Activated T-cell treated with anti-CD3 and anti-CD28 coated beads for 1 hour (primary cell): ENCODE measurements at places on chromosomes 1 and 21.

GRCh38 chr1:233459968-233460367 is 132.4 kb downstream of the MAP3K21 start:
- DNase-seq: no peak

DNA sequence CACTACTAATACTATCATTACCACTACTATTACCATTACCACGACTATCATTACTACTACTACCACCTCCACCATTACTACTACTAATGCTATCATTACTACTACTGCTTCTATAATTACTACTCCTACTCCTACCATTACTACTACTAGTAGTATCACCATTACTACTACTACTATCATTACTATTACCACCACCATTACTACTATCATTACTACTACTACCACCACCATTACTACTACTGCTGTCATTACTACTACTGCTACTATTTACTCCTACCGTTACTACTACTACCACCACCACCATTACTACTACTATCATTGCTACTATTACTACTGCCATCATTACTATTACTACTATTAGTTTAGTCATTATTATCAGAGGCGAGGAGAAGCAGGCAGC is 140.9 kb upstream of the KCNJ15 start:
- no peak for DNase-seq

GRCh38 chr1:114737314-114737849 is 20.4 kb downstream of the CSDE1 start:
- DNase-seq: no peak

GRCh38 chr1:82625537-82625936 is 824.8 kb downstream of the ADGRL2 start:
- no peak for DNase-seq

DNA sequence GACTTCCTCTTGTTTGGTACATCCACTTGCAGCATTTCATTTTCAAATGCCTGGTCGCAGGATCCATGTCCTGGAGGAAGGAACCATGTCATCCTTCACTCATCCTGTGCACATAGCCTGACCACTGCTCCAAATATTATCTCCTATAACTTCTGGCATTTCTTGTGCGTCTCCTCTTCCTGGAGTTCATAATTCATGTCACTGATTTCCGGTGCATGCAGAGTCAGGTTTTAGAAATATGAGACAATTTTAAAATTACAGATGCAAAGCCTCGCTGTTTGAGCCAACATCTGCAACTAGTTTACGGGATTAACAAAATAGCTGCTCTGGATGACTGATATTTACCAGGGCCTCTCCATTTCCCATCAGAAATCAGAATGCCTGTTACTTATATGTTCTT is 268.1 kb downstream of the DNM3 start:
- DNase-seq: no peak

DNA sequence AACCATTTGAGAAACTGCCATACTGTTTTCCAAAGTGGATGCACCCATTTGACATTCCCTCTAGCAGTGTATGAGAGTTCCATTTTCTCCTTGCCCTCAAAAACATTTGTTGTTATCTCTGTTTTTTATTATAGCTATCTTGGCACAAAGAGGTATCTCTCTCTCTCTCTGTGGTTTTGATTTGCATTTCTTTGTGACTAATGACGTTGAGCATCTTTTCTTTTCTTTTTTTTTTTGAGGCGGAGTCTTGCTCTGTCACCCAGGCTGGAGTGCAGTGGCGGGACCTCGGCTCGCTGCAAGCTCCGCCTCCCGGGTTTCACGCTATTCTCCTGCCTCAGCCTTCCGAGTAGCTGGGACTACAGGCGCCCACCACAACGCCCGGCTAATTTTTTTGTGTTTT is 17.4 kb upstream of the ZMYM6 start:
- no peak for DNase-seq

DNA sequence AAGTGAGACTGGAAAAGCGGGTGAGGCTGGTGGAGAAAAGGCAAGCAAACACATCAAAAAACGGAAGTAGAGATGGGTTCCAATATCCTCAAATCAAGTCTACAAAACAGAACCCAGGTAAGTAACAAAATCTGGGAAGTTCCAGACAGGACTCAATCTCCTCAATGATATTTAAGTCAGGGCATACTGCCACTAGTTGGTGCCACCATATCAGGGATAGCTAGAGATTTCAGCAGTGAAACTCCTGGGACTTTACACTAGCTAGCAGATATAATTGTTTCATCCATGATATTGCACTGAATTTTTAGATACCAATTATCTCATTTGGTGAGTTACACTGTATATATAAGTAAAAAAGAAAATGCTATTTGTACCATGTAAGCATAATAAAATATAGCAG is 52.0 kb downstream of the EYA3 start:
- DNase-seq: no peak

DNA sequence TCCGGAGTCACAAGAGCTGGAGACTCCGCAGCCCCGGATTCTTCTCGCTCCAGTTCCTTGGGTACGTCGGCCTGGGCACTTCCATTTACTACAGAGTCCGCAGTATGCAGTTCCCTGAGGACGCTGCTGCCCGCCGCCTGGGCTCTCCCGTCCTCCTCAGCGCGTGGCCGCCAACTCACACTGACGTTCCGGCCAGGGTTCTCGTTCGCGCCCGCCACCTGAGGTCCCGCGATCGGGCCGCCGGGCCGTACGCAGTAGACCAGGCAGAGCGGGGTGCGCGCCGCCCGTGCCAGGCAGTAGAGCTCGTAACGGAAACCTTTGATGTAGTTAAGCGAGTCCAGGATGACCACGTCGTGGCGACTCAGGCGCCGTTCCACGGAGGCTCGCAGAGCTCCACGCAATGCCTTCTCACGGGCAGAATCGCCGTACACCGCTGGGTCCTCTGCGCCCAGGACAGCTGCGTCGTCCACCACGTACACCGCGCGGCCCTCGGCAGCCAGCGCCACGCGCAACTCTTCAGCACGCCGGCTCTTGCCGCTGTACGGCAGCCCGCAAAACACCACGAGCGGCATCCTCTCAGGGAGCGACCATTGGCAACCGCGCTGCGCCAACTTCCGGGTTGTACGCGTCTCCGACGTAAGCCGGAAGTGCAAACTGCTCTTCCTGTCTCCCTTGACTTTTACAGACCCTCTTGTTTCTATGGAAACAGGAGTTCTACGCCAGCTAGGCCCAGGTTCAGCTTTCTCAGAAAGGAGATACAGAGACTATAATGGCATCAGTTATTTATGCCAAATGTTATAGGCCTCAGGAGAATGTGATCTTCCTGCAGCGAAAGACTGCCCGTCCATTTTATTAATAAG is at the start of gene KTI12:
KTI12 (minus strand) TSS at position 621 of the 860 bp plus-strand sequence; CDS start at position 572, 49 bp downstream.
- peak; percentile 77 for DNase-seq

- DNase-seq: no peak
These were observed 15.8 kb upstream of the NPHP4 start for GRCh38 chr1:6008084-6008415.

DNA sequence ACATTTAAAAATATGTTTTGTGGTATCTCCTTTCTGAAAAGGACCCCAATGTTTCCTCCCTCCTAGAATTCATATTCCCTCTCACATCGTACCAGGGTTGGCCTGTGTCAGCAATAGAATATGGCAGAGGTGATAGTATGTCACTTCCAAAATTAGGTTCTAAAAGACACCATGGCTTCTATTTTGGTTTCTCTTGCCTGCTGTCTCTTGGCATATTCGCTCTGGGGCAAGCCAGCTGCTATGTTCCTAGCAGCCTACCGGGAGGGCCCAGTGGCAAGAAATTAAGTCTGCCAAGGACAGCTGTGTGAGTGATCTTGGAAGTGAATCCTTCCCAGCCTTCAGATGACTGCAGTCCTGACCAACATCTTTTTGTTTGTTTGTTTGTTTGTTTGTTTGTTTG is 92.9 kb upstream of the PPM1J start:
- DNase-seq: no peak

DNA sequence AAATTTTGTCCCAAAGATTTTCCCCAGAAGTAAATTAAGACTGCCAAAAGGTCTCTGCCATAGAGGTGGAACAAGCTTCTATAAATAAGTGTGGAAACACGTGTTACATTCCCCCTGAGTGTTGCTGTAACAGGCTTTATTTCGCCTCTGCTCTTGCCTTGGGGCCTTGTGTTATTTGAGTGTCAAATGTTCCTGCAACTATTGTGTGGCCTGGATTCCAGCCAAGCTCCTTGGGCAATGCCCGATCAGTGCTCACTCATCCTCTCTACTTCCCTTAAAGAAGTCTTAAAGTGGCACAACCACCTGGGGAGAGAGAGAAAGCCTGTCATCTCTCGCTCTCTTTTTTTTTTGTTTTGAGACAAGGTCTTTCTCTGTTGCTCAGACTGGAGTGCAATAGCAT is 156.7 kb downstream of the NR5A2 start:
- no peak for DNase-seq

DNA sequence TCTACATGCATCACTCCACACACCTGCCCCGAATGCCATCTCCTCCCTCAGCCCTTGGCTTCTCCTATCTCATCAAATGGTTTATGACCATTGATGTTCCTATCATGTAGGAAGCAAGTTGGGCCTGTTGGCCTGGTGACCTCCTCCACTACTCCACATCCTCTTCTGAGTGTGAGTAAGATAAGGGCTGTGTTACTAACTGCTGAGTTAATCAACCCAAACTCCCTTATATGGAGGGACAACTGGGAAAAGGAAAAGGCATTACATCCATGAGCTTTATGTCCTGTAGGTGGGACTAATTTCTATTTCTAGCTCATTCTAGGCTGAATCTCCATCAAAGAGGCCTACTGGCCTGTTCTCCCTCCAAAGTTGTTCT is 57.6 kb downstream of the WLS start:
- no peak for DNase-seq

DNA sequence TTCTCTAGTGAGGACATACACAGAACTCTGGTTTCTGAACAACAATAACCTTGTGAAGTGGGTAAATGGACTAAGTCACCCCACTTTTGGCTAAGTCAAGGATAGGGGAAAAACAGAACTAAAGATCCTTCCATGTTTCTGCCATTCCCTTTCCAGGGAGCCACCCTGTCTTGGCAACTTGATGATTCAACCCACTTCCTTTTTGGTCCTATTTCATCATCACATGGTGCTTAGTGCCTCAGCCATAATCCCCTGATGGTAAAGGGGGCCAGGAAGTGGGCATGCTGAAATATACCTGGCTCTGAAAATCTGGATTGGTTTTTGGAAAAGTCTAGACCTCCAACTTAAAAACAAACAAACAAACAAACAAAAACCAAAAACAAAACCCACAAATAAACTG is 206.4 kb upstream of the FOXD3 start:
- no peak for DNase-seq

GRCh38 chr1:87169263-87169910 is 159.3 kb upstream of the LMO4 start:
- DNase-seq: no peak

GRCh38 chr1:93699503-93700168 is 18.0 kb upstream of the BCAR3 start:
- no peak for DNase-seq

- DNase-seq: no peak
These were observed 113.8 kb downstream of the UBR4 start for GRCh38 chr1:19096036-19096833.

GRCh38 chr21:38256599-38257302 is at the start of gene KCNJ15:
KCNJ15 (plus strand) TSS chr21:38256991; CDS start chr21:38299262, 42,271 bp downstream.
- DNase-seq: no peak

DNA sequence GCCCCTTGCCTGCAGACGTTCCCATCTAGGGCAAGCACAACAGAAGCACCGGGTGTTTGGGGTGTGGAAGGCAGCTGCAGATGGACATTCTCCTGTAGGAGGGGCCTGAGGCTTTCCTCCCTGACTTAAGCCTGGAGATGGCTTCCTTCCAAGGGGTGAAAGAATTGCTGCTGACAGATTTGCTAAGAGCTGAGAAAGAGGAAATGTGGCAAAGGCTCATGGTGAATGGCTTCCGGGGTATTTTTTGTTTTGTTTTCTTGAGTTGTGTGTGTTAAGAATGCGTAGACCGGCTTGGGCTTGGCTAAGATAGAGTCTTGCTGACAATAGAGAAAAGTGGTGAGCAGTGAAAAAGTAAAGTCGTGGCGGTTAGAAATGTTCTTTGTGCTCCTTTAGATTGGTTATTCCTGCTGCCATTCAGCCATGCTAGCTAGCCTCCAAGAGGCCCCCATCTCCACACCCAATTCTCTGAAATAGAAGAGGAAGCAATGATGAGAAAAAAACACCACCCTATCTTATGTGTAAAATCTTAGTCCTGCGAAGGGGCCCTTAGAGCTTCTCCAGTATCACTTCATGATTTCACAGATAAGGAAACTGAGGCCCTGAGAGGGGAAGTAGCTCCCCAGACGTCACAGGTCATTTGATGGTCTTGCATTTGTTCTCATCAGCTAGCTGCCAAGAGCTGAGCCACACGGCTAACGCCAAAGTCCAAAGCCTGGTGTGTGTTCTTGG is 36.9 kb downstream of the EIF2D start:
- DNase-seq: no peak

GRCh38 chr1:18513995-18514394 is 33.3 kb downstream of the KLHDC7A start:
- no peak for DNase-seq

DNA sequence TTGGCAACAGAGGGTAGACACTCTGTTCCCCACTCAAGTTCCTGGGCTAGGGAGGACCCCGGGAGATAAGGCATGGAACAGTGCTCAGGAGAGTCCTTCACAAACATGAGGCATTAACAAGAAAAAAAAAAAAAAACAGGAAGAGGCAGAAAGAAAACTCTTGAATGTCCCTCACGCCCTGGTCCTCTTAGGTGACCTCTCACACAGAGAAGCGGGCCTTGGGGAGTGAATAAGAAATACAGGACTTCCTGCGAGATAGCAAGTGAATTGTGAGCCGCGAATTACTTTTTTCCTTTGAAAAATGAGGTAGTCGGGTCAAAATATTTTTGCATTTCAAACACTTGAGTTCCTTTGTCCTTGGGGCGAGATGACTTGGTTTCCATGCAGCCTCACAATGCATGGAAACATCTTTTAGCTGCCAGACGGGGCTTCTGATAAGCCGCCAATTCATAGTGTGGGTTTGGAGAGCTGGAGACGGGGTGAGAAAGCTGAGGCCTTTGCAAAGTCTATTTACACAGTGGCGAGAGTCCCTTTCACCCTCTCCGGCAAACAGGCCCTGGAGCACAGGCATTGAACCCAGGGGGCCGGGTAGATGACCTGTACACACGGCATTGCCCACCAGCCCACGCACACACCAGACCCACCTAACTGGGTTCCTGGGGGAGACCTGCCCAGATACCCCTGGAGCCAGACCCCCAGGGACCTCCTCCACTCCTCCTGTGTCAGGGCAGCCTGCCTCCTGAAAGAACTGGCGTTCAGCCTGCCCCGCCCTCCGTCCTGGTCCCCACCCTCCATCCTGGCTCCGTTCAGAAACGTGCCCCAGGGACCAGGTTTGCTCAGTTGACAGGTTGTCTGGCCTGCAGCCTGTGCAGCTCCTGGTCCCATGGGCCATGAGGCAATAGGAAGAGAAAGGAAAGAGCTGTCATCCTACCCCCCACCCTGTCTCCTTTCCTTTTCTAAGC is 192.3 kb downstream of the PRDM16 start:
- no peak for DNase-seq

DNA sequence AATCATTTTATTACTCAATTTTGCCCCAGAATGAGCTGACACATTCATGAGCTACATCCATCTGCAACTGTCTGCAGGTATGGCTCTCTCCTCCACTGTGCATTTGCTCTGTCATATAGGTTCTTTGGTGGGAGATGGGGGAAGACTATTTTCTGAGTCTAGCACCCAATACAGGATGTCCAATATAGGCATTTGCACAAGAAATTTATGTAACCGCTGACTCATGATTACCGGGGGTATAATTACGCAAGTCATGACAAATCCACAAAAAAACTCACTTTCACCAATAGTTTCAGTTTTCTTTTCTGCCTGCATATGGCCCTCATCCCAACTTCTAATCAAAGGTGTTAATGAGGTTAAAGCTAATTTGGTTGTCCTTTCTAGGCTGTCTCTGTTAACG is 17.5 kb upstream of the VSIG8 start:
- no peak for DNase-seq

- DNase-seq: no peak
These were observed 62.6 kb downstream of the MAP3K7CL start for GRCh38 chr21:29193072-29193471.
